ENCODE measurements at places on chromosomes 12 and 14.

- DNase-seq: no peak
Observed at GRCh38 chr14:54594537-54594936, 27.6 kb downstream of the SAMD4A start.

DNA sequence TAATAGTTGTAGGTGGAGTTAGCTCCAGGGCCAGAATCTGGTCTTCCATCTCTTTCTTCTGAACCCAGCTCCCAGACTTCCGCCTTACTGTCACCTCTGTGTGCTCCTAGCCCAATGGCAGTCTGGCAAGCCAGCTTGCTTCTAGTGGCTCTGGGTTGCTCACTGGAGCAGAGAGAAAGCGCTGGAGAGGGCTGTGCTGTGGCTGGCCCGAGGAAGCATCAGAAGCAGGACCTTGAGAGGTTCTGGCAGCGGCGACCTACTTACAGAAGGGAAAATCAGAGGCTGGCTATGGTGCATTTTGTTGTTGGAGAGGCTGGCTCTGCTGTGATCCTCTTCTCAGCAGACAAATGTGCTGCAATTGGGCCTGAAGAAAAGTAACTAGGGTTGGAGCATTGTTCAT, 28.6 kb downstream of the KCNA5 start:
- DNase-seq: no peak

- DNase-seq: no peak
Observed at GRCh38 chr12:122517877-122518276, 8.9 kb downstream of the RSRC2 start.

GRCh38 chr12:27551172-27551840, 27.3 kb downstream of the PPFIBP1 start:
- no peak for DNase-seq

DNA sequence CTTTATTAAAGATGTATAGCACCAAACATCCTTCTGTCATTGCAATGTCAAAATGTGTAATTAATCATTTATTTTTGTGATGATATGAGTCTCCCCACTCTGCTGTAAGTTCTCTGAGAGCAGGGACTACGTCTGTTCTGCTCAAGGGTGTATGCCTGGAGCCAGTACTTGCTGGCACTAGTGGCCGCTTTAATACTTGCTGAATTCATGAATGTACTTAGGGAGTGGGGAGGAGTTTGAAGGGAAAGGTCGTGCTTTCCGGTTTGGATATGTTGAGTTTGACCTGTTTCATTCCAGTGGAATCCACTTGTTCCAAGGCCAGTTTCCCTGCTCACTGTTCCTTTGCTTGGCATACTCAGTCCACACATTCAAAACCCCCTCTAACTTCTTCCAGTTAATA, 1.9 kb upstream of the DCAF5 start:
- DNase-seq: no peak

DNA sequence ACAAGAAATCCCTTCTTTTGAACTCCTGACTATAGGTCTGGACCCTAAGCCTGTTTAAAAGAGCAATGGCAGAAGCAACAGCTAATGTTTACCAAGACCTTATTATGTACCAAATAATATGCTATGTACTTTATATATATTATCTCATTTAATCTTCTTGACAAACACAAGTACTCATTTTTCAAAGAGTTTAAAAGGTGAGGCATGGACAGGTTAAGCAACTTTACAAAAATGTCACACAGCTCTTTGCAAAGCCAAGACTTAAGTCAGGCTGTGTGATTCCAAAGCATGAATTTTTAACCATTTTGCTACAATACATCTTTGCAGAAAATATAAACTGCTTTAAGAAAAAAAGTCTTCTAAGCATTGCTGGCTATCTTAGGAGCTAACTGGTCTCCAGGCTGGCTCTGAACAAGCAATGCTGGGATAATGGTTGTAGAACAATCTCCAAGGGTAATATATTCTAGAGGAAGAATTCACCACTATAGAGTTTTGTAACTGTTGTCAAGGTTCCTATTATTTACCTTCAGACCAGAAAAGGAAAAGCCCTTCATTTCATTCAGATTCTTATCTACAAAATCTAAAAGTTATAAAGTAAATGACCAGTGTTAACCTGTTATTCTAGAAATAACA, 22.1 kb downstream of the SYNJ2BP start:
- no peak for DNase-seq

DNA sequence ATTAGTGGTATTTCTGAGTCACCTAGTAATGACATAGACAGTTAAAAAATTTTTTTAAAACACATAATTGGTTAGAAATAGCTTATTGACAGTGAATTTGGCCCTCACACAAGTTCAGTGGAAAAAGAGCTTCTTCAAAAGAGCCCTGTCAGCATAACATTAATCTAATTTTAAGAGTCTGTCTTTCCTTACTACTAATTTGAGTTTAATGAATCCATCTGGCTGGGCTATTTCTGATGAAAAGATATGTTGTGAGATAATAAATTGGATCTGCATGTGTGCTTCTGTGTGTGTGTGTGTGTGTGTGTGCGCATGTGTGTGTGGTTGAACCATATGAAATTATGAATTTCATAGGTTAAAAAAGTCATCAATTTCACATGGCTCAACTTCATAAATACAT, 1045.2 kb downstream of the FLRT2 start:
- no peak for DNase-seq

- no peak for DNase-seq
Observed at GRCh38 chr12:132606466-132606865, 3.9 kb downstream of the LRCOL1 start.

- no peak for DNase-seq
Observed at GRCh38 chr12:94754653-94755052, 104.3 kb upstream of the TMCC3 start.

- no peak for DNase-seq
Observed at GRCh38 chr12:131529196-131530040, 181.5 kb upstream of the SFSWAP start.

GRCh38 chr12:50050410-50051098, 6.8 kb upstream of the ASIC1 start:
- DNase-seq: peak; percentile 83

- DNase-seq: no peak
Observed at GRCh38 chr14:34750670-34751069, 36.3 kb upstream of the CFL2 start.

DNA sequence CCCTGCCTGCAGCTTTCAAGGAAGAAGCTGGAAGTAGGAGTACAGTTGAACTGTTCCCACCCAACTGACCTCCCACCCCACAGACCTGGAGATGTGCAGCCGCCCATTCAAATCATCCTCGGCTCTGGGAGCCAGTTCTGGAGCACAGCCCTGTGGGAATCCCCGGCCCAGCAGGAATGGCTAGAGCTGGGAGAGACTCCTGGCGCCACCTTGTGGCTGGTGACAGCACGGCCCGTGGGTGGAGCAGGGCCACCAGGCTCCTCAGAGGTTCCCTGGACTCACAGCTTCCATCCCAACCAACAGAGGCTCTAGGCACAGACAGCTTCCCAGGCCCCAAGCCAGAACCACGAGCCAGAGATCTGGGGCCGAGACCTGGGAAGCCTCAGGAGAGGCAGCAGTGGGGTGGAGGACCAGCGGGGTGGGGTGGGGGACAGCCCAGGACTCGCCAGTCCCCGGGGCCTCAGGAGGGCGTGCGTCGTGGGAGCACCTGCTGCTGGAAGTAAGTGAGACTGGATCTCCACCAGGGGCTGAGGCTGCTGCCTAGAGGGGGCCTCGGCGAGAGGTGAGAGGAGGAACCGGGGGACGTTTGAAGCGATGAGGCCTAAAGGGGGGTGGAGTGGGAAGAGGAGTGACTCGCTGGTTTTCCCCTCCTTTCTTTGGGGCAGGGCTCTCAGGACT, 43.4 kb downstream of the RNF34 start:
- DNase-seq: peak; percentile 88

DNA sequence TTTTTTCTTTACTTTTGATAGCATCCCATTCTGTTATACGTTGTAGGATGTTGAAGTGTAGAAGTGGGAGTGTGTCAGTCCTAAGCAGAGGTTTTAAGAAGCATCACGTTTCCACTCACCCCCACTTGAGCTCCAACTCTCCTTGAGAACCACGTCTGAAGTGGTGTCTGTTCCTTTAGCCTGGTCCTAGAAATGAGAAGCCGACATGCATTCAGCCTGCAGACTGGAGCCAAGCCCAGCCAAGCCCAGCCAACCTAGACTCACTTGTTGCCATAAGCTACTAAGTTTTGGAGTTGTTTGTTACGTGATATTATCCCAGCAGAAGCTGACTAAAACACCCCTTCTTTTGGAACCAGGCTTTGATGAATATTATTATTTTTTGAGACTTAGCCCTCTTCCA, 4.4 kb upstream of the ELK3 start:
- DNase-seq: no peak

DNA sequence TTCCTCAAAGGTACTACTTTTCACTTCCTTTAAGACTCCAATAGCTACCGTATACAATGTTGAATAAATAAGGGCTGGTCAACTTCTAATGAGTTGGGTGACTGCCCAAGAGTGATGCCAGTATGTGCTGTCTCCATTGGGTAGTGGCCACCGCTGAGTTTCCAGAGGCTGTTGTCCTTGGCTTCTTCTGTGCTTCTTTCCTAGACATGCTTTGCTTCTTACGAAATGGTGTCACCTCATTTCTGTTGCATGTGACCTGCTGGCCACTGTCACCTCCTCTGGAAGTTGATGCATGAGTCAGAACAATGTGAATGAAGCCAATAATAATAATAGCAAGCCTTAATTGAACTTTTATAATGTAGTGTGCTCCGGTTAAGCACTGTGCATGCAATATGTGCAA, 7.5 kb upstream of the NID2 start:
- peak; percentile 60 for DNase-seq

Data from left cardiac atrium (tissue), 4 donors.